ENCODE measurements at places on chromosomes 6 and 20. TPM values are rescaled to one million over a fixed set of nuclear protein-coding genes. Genes with fewer than 3 reads are reported as not detected.

DNA sequence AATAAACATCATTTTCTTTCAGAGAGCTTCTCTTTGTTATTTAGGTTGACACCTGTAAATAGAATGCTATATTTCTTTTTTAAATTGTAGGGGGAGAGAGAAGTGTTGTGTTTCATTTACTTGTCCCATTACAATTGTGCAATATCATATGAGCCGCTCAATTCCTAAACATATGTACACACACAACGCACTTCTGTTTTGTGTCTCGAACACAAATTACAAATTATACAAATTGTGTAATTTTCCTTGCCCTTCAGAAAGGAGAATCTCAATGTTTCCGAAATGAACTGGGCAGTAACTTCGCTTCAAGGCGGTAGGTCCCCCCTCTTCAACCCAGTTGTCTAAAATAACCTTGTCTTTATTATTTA is 2.6 kb upstream of the ABT1 start:
- H3K27ac ChIP-seq, result no peak overlapping the region
- no peak overlapping the region for H3K4me3 ChIP-seq
- H3K27me3 ChIP-seq, result no peaks in the 10 kb centered on the region

- H3K4me3 ChIP-seq, result no peak overlapping the region
- no peaks in the 10 kb centered on the region for H3K4me1 ChIP-seq
- no peak overlapping the region for H3K27ac ChIP-seq
- no peak for DNase-seq
- H3K36me3 ChIP-seq, result no peaks in the 10 kb centered on the region
Observed at GRCh38 chr6:83092756-83093399, 25.4 kb downstream of the DOP1A start.

GRCh38 chr6:151136141-151136755 is 103.5 kb upstream of the AKAP12 start:
- H3K27me3 ChIP-seq, result no peaks in the 10 kb centered on the region
- H3K27ac ChIP-seq, result no peak overlapping the region
- no peaks in the 10 kb centered on the region for H3K4me1 ChIP-seq

DNA sequence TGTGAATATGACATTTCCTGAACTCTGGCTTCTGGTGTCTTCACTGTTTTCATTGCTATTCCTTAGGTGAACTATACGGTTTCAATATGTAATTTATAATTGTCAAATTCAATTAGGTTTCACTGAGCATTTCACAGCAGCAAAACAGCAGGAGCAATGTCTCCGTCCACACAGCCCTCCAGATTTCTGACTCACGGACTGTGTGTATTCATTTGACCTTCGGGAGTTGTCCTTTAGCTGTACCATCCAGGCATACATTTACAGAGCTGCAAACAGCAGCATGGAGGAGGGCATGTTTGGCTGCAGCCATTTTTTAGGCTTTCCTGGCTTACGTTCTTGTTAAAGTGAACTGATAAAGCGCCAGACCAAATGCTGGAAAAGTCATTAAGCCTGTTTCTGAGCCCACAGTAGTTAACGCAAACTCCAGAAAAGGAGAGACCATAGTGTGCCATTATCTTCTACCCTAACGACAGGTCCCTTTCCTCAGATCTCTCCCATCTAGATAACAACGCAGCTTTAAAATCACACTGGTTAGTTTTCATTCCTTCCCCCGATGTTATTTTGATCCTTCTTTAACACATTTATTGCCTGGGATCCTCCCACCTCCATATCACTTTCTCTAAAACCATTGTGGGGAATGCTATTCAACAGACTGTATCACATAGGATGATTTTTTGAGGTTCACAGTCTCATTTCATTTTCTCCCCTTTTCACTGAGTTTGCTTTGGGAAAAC is 18.3 kb downstream of the FOXC1 start:
- H3K4me3 ChIP-seq, result no peak overlapping the region
- H3K36me3 ChIP-seq, result no peaks in the 10 kb centered on the region
- peaks cover 4% of the 10 kb centered on the region for H3K27me3 ChIP-seq
- H3K27ac ChIP-seq, result no peak overlapping the region
- no peak for DNase-seq
- H3K4me1 ChIP-seq, result peaks cover 5% of the 10 kb centered on the region

Gene SIM1
- total RNA-seq, result not detected

All from GM12878 (cell line).